HFFc6 (cell line): ENCODE measurements at places on chromosomes 4 and X. TPM values are rescaled to one million over a fixed set of nuclear protein-coding genes. Genes with fewer than 3 reads are reported as not detected.
A peak's percentile ranks its signal among the peaks of the same experiment; 100 is the strongest.

- DNase-seq: no peak
Observed at GRCh38 chr4:76947369-76947768, 2.2 kb upstream of the SEPTIN11 start.

The RTL9 gene
- 0.31 to 0.66 TPM (median 0.32 TPM) in 3 replicates for total RNA-seq

- DNase-seq: no peak
Observed at GRCh38 chr4:53314252-53314651, 51.6 kb downstream of the SCFD2 start.

The NPY1R gene
- not detected in 3 replicates for total RNA-seq

The TAF7L gene
- 0.24 to 0.59 TPM (median 0.27 TPM) in 3 replicates for total RNA-seq

DNA sequence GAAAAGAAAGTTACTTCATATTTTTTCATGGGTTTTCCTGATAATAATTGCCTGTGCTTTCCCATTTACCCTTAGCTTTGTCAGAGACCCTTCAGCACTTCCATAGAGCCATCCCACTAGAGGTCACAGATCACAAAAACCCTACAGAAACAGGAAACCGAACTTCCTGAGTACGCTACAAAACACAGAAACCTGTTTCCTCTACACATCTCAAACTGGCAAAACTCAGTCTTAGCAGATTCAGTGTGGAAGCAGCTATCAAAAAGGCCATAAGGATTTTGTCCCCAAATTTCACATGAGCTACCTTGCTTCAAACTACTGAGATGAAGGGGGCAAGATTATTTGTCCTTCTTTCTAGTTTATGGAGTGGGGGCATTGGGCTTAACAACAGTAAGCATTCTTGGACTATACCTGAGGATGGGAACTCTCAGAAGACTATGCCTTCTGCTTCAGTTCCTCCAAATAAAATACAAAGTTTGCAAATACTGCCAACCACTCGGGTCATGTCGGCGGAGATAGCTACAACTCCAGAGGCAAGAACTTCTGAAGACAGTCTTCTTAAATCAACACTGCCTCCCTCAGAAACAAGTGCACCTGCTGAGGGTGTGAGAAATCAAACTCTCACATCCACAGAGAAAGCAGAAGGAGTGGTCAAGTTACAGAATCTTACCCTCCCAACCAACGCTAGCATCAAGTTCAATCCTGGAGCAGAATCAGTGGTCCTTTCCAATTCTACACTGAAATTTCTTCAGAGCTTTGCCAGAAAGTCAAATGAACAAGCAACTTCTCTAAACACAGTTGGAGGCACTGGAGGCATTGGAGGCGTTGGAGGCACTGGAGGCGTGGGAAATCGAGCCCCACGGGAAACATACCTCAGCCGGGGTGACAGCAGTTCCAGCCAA, at the start of gene MMRN1:
Gene MMRN1 (plus strand): TSS at position 206 of the 902 bp plus-strand sequence. CDS start 118 bp downstream, at position 324.
- no peak for DNase-seq

The OTUD6A gene
- total RNA-seq: not detected in 2 replicates

DNA sequence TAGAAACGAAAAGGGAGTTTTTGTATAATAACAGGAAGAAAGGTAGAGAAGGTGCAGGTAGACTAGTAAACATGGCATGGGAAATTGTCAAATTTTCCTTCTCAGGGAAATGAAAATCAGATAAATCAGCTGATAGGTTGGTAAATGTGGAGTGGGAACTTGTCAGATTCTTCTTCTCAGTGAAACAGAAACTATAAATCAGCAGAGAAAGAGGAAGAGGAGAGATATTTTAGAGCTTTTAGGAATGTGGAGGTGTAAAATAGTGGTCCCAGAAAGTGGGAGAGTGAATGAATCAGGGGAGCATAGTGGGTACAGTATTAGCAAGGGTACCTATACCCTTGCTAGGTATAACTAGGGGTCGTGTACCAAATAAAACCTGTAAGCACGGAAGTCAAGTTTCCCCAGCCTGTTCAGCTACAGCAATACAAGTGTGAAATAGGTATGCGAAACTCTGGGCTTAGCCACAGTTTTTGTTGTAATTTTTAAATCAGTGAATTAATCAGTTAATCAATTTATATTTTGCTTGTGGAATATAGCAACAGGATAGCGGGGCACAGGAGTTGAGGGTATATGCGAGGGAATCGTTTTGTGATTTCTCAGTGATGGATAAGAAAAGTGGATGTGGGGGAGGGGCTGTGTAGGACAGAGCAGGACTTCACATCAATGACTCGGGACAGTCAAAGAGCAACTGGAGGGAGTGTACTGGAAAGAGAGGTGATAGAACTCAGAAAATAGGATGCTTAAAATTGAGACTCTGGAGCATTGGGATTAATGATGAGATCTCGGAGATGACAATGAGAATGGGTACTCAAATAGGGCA, 561.5 kb downstream of the INPP4B start:
- DNase-seq: no peak

DNA sequence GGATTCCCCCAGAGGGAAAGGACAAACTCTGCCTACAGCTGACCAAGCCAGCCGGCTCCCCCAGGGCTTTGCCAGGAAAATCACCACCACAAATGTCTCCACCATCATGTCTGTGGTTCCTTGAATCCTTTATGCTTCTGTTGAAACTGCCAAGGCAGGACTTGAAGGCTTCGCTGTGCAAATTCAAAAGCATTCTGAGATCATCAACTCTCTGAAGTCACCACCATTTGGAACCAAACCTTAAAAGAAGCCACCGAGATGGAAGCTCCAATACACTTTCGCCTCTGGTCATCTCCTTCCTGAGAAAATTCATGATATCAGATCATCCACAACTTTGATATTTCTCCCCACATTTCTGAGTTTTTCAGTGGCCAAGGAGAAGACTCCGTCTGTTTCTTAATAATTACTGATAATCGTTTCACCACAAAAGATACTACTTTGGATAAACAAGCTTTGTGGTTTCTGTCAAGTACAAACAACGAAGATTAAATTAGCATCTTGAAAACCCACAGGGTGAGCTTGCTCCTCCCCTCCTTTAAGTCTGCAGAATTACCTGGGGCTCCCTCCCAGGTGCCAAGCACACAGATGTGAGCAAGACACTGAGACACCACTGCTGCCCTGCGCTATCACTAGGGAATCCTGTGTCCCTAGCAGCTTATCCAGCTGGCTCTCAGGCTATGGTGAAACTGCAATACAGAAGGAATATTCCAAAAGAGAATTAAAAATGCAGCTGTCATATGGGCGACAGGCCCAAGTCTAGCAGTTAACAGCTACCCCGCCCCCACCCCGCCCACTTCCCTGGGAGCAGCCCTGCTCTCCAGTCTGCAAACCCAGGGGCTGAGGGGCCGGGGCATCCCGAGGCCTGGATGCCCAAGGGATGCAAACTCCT, 125.0 kb upstream of the TBL1X start:
- no peak for DNase-seq

DNA sequence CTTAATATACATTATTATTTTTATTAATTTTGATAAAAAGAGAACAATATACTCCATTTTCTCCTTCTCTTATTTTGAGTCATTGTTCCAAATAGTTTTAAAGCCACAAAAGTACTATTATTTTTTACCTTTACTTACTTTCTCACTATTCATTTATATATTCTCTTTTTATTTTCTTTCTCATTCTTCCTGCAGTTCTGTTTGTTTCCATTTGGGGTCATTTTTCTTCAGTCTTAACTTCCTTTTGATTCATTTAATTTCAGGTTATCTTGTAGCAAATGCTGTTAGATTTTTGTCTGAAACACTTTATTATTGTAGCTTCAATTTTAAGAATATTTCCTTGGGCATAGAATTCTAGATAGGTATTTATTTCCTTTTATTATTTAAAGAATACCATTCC, 438.6 kb upstream of the EPHA5 start:
- no peak for DNase-seq

The RCHY1 gene
- total RNA-seq: 16.3 to 17.8 TPM (median 17.6 TPM) in 3 replicates

The SPP1 gene
- total RNA-seq: 7.2 to 11.3 TPM (median 10.6 TPM) in 3 replicates

- no peak for DNase-seq
Observed at GRCh38 chr4:143406523-143406922, 69.8 kb downstream of the GAB1 start.

- no peak for DNase-seq
Observed at GRCh38 chr4:144646523-144647094, 653 bp downstream of the HHIP start.

- no peak for DNase-seq
Observed at GRCh38 chrX:74492720-74493201, 71.5 kb downstream of the SLC16A2 start.

DNA sequence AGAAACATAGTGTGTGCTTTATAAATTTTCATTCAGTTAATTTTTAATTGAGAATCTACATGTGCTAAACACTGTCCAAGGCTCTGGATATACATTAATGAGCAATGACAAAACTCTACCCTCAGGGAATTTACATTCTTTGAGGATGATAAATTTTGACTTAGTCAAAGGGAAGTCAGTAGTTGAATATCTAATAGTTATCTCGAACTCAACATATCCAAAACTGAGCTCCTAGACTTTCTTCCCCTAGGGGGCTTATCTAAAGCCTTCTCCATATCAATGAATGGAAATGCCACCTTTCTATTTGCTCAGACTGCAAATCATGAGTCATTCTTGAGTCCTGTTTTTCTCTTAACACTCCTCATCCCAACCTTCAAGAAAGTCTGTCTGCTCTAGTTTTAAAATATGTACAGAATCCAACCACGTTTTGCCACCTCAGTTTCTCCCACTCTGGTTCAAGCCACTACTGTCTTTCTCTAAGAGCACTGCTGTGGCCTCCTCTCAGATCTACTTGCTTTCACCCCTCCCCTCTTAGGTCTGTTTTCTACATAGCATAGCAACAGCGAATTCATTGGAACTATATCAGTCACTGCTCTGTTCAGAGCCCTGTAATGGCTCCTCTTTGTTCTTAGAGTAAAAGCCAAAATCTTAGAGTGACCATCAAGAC, 9.5 kb downstream of the PARM1 start:
- DNase-seq: no peak

The ACOX3 gene
- 19.4 to 23.6 TPM (median 23.0 TPM) in 3 replicates for total RNA-seq

The USP51 gene
- total RNA-seq: 0.74 to 1.1 TPM (median 0.76 TPM) in 3 replicates

The RASL11B gene
- total RNA-seq: 0.14 TPM in 1 of 2 replicates, not detected in the other

GRCh38 chrX:130994671-130995070, 63.5 kb upstream of the ARHGAP36 start:
- DNase-seq: no peak

- peak; percentile 9 for DNase-seq
Observed at GRCh38 chr4:10457255-10457801, at the start of gene ZNF518B. TSS of gene ZNF518B (minus strand) at chr4:10457426. CDS start at chr4:10446328, 11,098 bp downstream.

GRCh38 chr4:1783015-1783414, 10.1 kb upstream of the FGFR3 start:
- no peak for DNase-seq

The PNMA5 gene
- not detected in 2 replicates for total RNA-seq

The CPLX1 gene
- 0.31 TPM in 1 of 2 replicates, not detected in the other for total RNA-seq

GRCh38 chrX:72536542-72536941, 36.1 kb downstream of the HDAC8 start:
- no peak for DNase-seq

The CT45A2 gene
- total RNA-seq: not detected in 3 replicates

DNA sequence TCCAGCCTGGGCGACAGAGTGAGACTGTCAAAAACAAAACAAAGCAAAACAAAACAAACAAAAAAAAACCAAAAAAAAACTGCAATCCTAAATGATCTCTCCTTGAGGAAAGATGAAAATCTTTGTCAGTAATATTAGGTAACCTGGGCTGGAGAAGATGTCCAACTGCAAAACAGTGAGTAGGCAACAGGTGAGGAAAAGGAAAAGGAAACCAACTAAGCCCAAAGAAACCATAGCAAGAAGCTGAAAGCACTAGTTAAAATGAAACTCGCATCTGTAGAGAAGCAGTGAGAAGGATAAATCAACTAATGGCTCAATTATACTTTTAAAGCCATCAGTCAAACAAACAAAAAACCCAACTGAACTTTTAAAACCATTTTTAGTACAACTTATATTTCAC, 54.2 kb downstream of the ENOX2 start:
- no peak for DNase-seq

The AFP gene
- total RNA-seq: 1.1 to 2.8 TPM (median 1.9 TPM) in 3 replicates

The SPANXA1 gene
- total RNA-seq: 0.64 to 147 TPM (median 0.76 TPM) in 3 replicates

The CSAG1 gene
- total RNA-seq: not detected in 3 replicates

DNA sequence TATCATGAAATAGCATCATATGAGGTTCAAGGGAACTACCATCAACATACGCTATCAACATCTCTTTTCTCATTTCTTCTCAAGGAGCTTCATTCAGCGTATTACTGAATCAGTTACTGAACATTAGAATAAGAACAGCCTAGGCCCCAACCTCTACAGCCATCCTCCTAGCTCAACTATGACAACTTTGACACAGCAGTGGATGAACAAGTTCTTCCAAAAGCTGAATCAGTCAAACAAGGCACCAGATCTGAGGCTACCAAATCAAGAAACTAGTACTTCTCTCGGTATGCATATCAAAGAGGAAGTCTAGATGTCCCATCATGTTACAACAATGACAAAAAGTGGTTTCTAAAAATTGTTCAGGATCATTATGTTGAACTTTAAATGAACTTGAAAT, 57.4 kb downstream of the GATB start:
- DNase-seq: no peak

DNA sequence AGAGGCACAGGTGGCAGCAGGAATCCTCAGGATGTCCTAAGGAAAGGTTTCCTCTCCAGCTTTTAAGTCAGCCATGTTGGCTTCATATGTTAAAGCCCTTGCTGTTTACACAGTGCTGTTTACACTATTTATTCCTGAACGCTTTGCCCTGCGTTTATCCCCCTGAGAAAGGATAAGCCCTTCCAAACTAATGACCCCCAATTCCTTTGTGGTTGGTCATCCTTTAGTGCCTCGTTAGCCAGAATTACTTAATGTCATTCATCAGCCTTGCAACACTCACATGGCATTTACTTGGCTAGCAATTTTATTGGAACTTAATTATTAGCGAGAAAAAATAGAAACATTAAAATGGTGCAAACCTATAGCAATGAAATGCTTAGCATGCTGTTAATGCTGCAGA, 23.8 kb downstream of the VCX2 start:
- DNase-seq: no peak

- DNase-seq: no peak
Observed at GRCh38 chr4:16503421-16504100, 277.3 kb upstream of the TAPT1 start.

The SRPK3 gene
- 0.14 and 0.29 TPM in 2 replicates for total RNA-seq

The PTPN13 gene
- 56.0 to 65.7 TPM (median 59.1 TPM) in 3 replicates for total RNA-seq

GRCh38 chr4:26013629-26014028, 99.6 kb downstream of the SMIM20 start:
- no peak for DNase-seq

DNA sequence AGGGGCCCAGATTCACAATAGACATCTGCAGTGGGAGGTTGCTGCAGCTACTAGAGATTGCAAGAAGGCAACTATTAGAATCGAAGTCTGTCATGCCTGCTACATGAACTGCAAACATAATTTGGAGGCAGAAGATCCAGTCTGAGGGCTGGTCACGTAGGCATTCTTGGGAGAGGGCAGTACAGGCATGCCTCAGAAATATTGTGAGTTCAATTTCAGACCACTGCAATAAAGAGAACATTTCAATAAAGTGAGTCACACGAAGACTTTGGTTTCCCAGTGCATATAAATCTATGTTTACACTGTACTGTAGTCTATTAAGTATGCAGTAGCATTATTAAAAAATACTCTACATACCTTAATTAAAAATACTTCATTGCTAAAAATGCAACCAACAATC, 585.8 kb upstream of the FAT1 start:
- DNase-seq: peak; percentile 89

- DNase-seq: no peak
Observed at GRCh38 chrX:6052111-6052745, 176.4 kb downstream of the NLGN4X start.
